ENCODE measurements at places on chromosomes 11 and 22.

- no peak for DNase-seq
These were observed 4.7 kb downstream of the KCNJ1 start for GRCh38 chr11:128862406-128862805.

- DNase-seq = no peak
These were observed 36.3 kb upstream of the PPARA start for GRCh38 chr22:46113910-46114517.

- DNase-seq = no peak
These were observed 2.7 kb upstream of the LDHAL6A start for GRCh38 chr11:18452927-18453326.

DNA sequence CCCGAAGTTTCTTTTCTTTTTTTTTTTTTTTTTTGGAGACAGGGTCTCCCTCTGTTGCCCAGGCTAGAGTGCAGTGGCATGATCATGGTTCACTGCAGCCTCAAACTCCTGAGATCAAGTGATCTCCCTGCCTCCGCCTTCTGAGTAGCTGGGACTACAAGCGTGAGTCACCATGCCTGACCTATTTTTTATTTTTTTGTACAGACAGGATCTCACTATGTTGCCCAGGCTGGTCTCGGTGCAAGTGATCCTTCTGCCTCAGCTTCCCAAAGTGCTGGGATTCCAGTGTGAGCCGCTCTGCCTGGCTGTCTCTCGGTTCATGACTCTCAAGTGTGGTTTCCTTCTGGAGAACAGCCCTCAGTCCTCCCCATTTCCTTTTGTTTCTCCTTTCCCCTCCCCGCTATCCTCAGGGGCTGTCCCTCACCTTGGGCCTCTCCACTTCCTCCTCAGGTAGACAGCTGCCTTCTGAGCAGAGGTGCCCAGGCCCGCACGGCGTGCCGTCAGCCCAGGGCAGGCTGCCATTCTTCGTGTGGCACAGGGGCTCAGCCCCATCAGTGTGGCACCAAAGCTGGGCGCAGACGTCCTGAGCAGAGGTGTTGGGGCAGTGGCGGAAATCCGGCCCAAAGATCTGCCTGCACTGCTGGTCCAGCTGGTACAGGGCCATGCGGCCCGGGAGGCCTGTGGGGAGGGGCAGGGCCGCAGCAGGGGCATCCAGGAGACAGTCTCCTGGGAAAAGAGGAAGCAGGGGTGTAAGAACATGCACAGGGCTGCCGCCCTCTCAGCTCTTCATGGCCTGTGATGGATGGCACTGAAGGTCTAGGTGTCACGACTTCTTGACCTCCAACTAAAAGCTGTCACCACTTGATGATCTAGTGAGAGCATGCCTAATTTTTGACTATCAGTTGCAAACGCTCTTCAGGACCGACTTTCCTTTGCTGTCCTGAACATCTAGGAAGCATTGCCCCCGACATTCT is 14.0 kb downstream of the ADAMTS8 start:
- DNase-seq = no peak

DNA sequence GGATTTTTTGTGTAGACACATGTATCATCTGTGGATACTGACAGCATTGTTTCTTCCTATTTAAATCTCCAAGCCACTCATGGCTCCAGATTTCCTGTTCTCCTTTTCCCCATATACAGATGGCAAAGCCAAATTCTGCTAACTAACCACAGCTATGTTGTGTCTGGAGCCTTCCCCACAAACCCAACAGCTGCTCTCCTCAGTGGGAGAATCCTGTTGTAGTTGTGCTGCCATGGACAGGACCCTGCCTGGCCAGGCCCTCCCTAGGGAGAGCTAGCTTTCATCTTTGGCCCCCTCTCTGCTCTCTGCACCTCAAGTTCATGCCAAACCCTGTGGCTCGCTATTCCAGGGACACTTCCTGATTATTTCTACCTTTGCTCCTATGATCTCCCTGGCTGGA is 106.4 kb upstream of the CCDC90B start:
- DNase-seq = no peak

- no peak for DNase-seq
These were observed 176.4 kb upstream of the PLET1 start for GRCh38 chr11:112437096-112437495.

DNA sequence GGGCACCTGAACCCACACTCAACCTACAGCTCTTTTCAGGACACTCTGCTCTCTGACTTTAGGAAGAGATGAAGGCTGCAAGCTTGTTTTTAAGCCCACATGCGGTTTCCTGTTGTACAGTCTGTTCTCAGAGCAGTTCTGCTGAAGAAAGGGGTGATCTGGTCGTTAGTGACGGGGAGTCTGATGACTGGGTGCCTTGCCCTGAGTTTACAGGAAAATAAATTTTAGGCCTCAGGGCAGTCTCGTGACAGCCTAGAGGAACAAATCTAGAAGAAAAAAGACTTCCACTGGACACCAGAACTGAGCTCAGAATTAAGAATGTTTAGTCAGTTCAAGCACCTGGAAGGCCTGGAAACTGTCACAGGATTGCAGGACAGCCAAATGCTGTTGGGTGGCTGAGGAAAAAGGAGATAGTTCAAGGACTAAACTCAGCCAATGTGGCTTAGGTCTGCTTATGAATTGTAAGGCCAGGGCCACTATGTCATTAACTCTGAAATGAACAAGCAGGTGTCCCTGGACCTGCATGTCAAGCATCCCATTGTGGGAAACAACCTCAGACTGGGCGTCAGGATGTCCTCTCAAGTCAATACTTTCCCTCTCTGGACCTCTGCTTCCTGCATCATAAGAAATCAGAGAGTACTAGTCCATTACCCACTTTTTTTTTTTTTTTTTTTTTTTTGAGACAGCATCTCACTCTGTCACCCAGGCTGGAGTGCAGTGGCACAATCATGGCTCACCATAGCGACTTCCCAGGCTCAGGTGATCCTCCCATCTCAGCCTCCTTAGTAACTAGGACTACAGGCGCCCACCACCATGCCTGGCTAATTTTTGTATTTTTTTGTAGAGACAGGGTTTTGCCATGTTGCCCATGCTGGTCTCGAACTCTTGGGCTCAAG is 5.7 kb downstream of the PIK3IP1 start:
- DNase-seq = no peak

GRCh38 chr11:46951864-46952263 is 15.3 kb downstream of the CSTPP1 start:
- no peak for DNase-seq

DNA sequence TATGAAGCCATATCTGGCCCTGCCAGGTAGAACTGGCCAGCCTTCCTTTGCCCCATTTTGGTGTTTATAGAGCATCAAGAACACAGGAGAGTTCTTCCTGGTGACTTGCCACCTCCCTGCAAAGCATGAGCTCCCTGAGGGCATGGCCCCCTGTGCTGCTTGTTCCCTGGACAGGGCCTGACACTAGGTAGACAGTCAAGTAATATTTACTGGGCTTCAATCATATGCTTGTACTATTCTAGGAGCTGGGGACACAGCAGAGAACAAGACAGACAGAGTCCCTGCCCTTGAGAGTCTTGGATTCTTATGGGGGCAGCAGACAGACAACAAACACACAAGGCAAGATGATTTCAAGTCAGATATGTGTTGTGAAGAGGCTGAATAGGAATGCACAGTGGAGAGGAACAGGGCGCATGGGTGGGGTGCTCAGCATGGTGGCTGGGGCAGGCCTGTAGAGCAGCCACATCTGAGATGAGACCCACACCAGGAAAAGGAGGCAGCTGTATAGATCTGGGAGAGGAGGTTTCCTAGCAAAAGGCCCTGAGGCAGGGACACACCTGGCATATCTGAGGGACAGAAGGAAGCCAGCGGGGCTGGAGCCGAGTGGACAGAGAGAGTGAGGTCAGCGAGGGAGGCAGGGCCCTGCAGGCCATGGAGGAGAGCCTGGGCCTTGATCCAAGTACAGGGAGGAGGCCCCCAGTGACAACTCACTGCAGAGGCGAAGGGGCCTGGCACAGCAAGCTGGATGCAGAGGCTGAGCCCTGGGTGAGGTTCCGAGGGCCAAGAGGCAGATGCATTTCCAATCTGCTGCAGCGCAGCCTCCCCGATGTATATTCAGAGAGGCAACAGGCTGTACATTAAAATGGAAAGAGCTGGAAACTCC is 10.2 kb upstream of the CBX6 start:
- no peak for DNase-seq

DNA sequence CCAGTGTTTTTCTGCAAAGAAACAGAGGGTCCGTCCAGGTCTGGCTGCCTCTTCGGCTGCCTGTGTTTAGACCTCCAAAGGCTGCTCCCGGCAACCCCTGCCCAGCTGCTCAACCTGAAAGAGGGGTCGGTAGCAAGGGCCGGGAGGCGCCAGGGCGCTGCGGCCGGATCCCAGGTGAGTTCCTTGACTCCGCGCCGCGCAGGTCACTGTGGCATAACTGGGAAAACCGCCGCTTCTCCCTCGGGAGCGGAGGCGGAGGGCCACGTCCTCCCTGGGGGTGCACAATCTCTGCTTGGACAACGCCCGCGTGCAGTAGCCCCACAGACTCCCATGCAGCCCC is 1.0 kb upstream of the BRSK2 start:
- no peak for DNase-seq

DNA sequence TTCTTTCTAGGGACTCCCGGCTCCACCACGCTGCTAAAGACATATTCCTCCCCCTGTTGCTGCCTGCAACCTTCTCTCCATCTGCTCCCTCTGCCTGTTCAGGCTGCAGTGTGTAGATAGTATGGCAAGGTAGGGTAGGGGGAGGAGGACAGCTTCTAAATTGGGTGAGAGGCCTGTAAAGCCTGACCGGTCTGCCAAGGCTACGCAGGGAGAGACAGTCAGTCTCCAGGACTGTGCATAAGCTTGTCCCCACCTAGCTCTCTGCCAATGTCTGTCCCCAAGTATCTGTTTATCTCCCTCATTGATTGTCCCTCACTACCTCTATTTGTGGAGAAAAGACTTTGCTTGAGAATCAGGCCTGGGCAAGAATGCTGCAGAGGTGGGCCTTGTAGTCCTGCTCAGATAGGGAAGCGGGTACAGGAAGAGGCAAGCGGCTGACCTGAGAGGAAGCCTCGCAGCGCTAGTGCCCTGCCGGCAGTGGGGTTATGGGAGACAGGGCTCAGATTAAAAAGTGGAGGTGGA is 871 bp upstream of the SEZ6L start:
- DNase-seq = no peak

DNA sequence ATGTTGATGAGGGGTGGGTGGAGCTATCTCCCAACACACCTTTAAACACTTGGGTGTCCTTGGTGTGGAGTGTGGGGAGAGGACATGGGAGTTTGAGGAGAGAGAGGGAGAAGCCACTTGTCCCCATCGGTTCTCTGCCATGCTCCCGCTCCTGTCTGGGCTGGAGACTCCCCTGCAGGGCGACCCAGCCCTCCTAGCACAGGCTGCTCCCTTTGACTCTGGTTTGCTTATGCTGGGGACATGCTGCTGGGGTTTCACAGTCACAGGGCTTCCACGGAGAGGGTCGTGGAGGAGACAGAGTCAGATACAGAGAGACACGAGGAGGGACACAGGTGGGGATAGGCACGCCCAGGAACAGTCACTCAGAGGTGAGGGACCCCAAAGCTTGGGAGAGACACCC is 1.6 kb downstream of the SCUBE1 start:
- DNase-seq = no peak

DNA sequence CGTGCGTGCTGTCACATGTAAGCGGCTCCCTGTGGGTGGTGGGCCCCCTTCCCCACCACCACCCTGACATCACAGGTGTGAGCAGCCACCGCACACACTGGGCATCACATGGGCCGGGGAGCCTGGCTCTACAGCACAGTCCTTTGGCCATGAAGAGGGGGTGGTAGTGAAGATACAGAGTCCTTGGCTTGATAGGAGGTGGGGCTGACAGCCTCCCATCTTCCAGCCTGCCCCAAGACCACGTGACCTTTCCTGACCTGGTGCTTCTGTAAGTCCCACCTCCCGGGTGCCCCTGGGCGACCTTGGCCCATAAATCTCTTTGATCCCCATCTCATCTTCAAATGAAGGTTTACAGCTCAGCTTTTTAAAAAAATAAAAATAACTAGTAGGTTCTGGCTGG is 21.2 kb upstream of the MGAT3 start:
- no peak for DNase-seq

DNA sequence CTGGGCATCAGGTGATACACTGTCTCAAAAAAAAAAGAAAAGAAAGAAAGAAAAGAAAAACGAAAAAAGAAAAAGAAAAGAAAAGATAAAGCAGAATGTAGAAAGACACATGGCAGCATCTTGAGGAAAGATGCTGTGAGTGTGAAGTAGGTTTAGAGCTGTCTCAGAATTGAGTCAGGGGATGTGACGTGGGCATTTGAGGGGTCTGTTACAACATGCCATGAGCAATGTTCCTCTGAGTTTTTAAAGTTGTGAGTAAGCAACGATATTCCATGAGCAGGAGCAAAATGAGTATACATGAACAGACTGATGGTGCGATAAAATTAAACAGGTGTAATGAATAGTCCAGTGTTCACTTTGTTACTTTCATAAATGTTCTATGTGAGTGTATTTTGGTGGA is 11.3 kb upstream of the QSER1 start:
- no peak for DNase-seq

DNA sequence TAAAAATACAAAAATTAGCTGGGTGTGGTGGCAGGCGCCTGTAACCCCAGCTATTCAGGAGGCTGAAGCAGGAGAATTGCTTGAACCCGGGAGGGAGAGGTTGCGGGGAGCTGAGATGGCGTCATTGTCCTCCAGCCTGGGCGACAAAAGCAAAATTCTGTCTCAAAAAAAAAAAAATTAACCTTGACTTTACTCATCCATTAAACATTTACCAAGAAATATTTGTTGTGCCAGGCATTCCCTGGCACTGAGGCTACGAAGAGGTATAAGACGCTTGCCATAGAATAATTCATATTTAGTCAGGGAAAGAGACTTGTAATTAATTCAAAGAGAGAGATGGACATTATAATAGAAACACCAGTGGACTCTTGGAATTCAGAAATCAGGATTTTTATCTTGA is 13.2 kb upstream of the PAFAH1B2 start:
- DNase-seq = no peak
